ENCODE measurements at places on chromosomes 2 and 18.

DNA sequence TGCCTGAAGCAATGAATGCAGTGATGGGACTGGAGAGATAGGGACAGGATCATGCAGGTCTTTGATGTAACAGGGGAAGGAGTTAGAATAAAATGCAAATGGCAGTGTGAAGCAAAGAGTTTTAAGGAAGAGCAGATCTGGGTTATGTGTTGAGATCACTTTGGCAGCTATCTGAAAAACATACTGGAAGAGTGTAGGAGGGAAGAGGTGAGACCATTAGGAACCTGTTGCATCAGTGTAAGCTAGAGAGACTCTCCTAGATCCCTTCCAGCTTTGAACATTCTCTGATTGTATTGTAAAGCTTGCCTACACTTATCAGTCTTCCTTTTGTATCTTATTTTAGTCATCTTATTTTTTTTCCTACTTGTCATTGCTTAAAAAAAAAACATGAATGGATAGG lies 10.5 kb downstream of the ACVR2A start:
- no peak for DNase-seq

- no peak for DNase-seq
These were observed 36.7 kb downstream of the SFXN5 start for GRCh38 chr2:73034661-73035375.

- DNase-seq, result no peak
These were observed 159.3 kb downstream of the PID1 start for GRCh38 chr2:229111744-229112143.

- no peak for DNase-seq
These were observed 9.8 kb downstream of the AGXT start for GRCh38 chr2:240878341-240878936.

DNA sequence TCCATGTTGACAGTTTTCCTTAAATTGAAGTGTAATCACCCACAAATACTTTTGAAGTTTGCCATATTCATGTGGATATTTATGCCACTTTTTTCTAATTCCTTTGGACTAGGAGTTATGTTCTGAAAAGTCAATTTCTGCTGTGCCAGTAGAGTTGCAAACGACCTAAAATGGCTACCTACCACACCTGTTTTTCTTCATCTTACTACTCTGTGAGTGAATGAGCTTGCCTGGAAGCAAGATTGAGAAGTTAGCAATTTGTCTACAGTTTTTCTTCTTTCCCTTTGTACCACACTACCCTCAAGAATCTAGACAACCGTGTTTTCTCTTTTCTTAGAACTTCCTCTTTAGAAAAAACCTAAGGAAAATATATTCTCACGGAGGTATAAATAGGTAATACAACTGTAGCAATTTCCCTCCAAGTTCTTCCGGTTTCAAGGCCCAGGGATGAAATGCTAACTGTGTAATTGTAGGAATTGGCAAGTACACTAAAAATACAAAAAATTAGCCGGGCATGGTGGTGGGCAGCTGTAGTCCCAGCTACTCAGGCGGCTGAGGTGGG lies 7.3 kb upstream of the SLC39A10 start:
- DNase-seq, result no peak

GRCh38 chr2:175599966-175600831 lies 401.9 kb downstream of the LNPK start:
- DNase-seq, result no peak

DNA sequence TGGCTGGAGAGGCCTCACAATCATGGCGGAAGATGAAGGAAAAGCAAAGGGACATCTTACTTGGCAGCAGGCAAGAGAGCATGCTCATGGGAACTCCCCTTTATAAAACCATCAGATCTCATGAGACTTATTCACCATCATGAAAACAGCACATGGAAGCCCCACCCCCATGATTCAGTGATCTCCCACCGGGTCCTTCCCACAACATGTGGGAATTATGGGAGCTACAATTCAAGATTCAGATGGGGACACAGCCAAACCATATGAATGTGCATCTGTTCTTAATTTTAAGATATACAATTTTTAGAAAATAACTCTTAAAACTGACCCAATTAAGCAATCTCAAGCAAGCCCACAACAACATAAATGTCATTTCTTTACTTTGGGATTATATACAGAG lies 12.6 kb downstream of the C18orf63 start:
- no peak for DNase-seq

DNA sequence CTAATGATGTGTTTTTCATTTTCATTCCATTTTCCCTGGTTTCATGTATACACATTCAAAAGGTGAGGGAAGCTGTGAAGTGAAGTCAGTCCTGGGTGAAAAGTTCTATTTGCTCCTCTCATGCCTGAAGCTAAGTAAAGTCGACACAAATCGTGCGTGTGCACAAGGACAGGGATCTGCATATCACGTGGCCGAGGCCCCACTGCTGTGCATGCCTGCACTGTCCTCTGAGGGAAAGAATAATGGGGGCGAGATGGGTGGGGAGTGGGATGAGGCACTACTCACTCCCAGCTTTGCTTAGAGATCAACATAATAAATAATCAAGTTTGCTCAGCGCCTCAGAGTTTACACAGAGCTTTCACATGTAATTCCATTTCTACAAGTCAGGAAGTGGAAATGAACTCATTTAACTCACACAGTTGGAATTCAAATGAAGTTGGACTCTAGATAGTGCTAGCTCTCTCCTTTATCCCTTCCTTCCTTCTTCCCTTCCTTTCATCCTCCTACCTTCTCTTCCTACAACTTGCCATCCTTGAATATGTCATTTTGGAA lies 5.1 kb upstream of the PTPRM start:
- DNase-seq, result no peak

- DNase-seq, result no peak
These were observed 109.7 kb upstream of the SP3 start for GRCh38 chr2:174074831-174075230.

DNA sequence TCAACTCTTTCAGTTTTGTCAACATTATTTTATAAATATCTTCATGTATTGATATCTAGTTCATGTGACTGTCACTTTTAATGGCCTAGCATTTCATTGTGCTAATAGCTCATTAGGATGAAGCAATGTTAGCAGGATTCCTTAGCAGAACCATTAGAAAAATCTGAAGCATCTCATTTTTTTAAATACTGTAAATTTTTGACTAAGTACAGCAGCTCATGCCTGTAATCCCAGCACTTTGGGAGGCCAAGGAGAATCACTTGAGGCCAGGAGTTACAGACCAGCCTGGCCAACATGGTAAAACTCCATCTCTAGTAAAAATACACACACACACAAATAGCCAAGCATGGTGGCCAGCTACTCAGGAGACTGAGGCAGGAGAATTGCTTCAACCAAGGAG lies 15.6 kb upstream of the ANTXR1 start:
- no peak for DNase-seq

DNA sequence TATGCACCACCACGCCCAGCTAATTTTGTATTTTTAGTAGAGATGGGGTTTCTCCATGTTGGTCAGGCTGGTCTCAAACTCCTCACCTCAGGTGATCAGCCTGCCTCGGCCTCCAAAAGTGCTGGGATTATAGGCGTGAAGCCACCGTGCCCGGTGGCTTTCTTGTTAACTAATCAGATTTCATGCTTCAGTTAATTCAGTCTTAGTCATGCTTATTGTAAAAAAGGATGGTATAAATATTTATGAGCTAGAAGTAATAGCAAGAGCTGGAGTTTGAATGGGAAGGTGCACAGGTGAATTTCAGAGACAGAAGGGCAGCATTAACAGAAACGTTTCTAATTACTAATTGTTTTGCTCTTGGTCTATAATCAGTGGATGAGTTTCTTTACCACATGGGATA lies 10.3 kb downstream of the GEMIN6 start:
- DNase-seq, result no peak

GRCh38 chr2:235605312-235606003 lies 111.6 kb downstream of the AGAP1 start:
- DNase-seq, result no peak

Measured in activated CD4-positive, alpha-beta T cell treated with anti-CD3 and anti-CD28 coated beads, Interleukin-10, Interleukin-2, amounts not matched to agents 100 ng/mL and 50 ng/mL, durations not matched to agents 16 hours and 8 hours (primary cell).